ENCODE measurements at places on chromosomes 5 and 9. TPM values are rescaled to one million over a fixed set of nuclear protein-coding genes. Genes with fewer than 3 reads are reported as not detected.

Gene TMEM232
- total RNA-seq: 7.2 TPM

Gene ITGA2
- 1.4 TPM for total RNA-seq

Gene TMC1
- 0.39 TPM for total RNA-seq

Gene COL23A1
- under 0.01 TPM for total RNA-seq

Gene DDX4
- total RNA-seq: not detected

Gene IFNB1
- not detected for total RNA-seq

Gene TEK
- total RNA-seq: 0.78 TPM

Gene STPG3
- not detected for total RNA-seq

Gene EDIL3
- 442 TPM for total RNA-seq

Gene ALDH7A1
- total RNA-seq: 44.4 TPM

Gene SOHLH1
- not detected for total RNA-seq

Gene AK8
- total RNA-seq: 0.78 TPM

Gene SLC31A2
- total RNA-seq: 33.3 TPM

Gene PCDHGA7
- total RNA-seq: 10.6 TPM

Gene ENTREP1
- under 0.01 TPM for total RNA-seq

Gene QRFP
- total RNA-seq: not detected

Gene PKD2L2
- total RNA-seq: not detected

Gene PLAC8L1
- not detected for total RNA-seq

Gene CHSY3
- 13.7 TPM for total RNA-seq

Gene GGTA1
- total RNA-seq: 0.13 TPM

Gene DPH7
- total RNA-seq: 15.7 TPM

Gene PCDHGA4
- total RNA-seq: 6.7 TPM

Gene PTGS1
- 2.8 TPM for total RNA-seq

Gene WDR31
- total RNA-seq: 3.2 TPM

Gene SEC61B
- 117 TPM for total RNA-seq

Gene IL5
- total RNA-seq: not detected

Gene GRXCR2
- total RNA-seq: not detected

All from articular chondrocyte of knee joint (primary cell).